ENCODE measurements at places on chromosomes 11 and 22.

DNA sequence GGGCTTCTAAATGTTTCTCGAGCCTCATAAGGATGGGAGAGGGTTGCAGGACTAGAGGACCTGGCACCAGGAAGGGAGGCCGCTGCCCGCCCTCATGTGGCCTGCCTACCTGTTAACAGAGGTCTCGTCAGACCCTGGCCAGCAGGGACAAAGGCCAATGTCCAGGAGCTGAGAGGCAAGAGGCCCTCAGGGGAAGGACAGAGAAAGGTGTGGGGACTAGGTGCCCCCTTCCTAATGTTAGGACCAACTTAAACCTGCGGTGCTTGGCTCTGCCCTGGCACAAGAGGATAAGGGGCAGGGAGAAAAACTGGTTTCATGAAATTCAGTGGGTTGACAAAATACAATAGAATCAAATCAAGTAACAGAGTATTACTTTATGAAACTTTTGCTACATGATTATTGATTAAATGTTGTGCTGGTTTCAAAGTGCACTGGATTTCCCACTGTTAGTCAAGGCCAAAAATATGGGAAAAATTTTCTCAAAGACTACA, 20.0 kb upstream of the SYT12 start:
- no peak for DNase-seq

DNA sequence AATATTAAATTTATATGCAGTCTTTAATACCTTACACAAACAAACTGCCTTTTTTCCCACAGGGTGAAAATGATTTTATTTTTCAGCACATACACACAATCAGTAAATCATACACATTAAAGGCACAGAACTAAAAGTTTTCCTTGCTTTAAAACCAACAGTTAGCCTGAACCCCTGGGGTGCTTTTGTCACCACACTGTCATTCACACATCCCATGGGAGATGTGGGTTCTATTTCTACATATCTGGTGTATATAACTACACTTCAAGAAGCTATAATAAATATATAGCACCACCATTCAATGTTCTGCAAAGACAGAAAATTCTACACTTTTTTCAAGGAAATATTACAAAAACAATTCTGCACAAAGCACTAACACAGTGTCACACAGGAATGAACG, 197.0 kb downstream of the GUCY1A2 start:
- no peak for DNase-seq

DNA sequence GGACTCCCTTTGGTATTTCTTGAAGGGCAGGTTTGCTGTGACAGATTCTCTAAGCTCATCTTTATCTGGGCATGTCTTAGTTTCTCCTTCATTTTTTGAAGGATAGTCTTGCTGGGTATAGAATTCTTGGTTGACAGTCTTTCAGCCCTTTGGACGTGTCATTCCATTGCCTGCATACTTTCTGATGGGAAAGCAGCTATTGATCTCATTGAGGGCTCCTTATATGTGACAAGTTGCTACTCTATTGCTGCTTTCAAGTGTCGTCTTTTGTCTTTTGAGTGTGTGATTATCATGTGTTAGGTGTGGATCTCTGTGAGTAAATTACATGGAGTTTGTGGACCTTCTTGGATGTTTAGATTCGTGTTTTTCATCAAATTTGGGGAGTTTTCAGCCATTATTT, 21.9 kb downstream of the IGHMBP2 start:
- no peak for DNase-seq

DNA sequence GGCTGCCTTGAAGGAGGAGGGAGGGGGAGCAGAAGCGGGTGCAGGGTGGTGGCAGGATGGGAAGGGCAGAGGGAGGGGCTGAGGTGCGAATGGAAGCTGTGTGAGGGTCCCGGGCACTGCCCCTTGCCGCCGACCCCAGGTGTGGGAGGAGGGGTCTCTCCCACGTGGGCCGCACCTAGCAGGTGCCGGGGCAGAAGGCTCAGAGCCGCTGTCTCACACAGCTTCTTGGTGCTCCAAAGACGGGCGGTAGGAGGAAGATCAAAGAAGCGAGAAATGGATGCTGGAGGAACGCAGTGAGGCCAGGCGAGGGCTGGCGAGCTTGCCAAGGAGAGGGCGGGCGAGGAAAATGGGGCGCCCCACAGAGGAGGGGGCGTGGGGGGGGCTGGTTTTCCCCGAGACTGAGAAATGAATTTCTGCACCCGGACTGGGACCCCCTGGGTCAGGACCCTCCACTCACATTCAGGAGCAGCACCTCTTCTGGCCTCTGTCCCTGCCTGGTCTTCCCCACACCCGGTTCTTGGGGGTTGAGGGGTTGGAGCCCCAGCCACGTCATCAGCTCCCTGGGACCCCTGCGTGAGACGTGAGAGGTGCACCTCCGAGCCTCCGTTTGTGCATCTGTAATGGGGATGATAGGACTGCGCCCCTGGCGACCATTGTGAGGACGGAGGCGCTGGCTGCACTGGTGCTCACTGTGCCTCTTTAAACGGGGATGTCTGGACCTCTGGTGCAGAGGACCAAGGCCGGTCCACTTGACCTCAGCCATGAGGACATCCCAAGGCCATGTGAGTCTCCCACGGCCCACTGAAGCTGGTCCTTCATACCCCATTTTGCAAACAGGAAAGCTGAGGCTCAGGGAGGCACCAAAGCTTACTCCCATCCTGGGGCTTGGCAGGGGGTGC, 16.8 kb downstream of the LSP1 start:
- DNase-seq, result no peak

DNA sequence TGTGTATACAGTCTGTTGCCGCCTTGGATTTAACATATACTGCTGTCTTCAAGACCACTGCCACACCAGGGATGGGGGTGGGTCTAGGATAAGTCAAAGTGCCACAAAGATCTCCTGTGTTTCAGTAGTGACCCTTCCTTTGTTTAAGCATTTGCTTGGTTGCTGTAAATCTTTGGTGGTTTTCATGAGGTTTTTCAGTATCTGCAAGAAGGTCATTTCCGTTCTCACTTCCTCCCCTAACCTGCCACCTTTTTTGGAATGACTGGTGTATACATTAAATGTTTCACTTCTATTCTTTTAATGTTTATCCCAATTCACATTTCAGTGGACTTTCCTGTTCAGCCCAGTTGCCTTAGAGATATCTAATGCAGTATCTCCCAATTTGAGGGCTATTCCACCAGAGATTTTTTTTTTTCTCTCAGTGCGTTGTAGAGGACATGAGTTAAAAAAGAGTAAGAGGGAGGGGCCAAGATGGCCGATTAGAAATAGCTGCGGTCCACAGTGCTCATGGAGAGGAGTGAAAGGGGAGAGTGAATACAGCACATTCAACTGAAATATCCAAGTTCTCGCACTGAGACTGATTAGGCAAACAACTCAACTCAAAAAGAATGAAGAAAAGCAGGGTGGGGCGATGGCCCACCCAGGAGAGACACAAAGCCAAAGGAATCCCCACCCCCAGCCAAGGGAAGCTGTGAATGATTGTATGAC, 43.2 kb downstream of the USP47 start:
- no peak for DNase-seq
